DMS 273 treated with DMSO at 0.1 percent for 48 hours (cell line): ENCODE measurements at places on chromosomes 6 and 20.

GRCh38 chr6:5435449-5435848 lies 174.1 kb downstream of the FARS2 start:
- DNase-seq: no peak

GRCh38 chr6:89789980-89790379 lies 29.6 kb downstream of the MDN1 start:
- no peak for DNase-seq

DNA sequence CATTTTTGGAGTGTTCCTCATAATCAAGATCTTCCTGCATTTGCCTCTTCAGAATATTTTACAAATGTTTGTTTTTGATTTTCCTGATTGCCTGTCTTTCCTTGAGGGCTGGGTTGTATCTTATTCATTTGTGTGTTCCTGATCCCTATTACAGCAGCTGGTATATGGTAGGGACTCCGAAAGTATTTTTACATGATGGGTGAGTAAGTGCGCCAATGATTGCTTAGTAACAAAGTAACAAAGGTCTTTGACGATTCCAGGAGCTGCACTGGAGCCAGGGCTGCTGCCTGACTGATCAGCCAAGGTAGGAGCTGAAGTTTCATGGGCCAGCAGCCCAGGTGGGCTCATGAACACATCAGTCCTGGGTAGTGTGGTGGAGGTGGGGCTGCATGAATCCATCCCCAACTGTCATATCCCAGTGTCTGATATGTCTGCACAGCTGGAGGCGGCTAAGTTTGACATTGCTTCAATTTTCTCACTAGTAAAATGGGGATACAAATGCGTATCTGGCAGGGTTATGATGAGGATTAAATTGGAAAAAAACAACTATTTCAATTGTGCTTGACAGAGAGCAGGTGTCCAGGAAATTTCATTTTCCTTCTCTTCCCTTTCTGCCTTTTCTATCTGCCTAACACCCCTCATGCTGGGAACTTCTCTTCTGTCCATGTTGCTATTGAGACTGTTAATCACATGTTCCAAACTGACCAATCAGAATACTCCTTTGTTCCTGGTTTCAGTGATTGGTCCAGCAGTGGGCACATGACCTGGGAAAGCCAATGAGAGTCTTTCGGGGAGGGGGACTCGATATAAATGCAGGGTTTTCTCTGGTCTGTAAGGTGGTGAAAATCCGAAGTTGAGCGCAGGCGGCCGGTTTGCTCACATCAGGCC lies 90.7 kb downstream of the CDH26 start:
- DNase-seq: no peak

GRCh38 chr20:49893242-49894072 lies 21.9 kb downstream of the SPATA2 start:
- no peak for DNase-seq

- DNase-seq: no peak
Measured at GRCh38 chr20:44948107-44948506, 12.1 kb downstream of the TOMM34 start.
